ENCODE measurements at places on chromosomes 11 and 22. TPM values are rescaled to one million over a fixed set of nuclear protein-coding genes. Genes with fewer than 3 reads are reported as not detected.

Gene PLEKHA7
- 27.5 TPM for total RNA-seq

Gene PTPRCAP
- 14.8 TPM for total RNA-seq

Gene ZP1
- not detected for total RNA-seq

Gene SLC25A45
- 23.9 TPM for total RNA-seq

Gene A4GALT
- total RNA-seq: 11.9 TPM

Gene MN1
- total RNA-seq: 4.3 TPM

Gene MYO18B
- total RNA-seq: not detected

All from upper lobe of left lung (tissue), 6 donors.